ENCODE measurements at places on chromosomes 16 and 17.

GRCh38 chr17:28258347-28258887 is 60.6 kb upstream of the TMEM97 start:
- no peak for DNase-seq

GRCh38 chr17:38768417-38768816 is 15.9 kb downstream of the PSMB3 start:
- DNase-seq, result no peak

GRCh38 chr16:50593410-50594150 is 45.4 kb downstream of the NKD1 start:
- no peak for DNase-seq

DNA sequence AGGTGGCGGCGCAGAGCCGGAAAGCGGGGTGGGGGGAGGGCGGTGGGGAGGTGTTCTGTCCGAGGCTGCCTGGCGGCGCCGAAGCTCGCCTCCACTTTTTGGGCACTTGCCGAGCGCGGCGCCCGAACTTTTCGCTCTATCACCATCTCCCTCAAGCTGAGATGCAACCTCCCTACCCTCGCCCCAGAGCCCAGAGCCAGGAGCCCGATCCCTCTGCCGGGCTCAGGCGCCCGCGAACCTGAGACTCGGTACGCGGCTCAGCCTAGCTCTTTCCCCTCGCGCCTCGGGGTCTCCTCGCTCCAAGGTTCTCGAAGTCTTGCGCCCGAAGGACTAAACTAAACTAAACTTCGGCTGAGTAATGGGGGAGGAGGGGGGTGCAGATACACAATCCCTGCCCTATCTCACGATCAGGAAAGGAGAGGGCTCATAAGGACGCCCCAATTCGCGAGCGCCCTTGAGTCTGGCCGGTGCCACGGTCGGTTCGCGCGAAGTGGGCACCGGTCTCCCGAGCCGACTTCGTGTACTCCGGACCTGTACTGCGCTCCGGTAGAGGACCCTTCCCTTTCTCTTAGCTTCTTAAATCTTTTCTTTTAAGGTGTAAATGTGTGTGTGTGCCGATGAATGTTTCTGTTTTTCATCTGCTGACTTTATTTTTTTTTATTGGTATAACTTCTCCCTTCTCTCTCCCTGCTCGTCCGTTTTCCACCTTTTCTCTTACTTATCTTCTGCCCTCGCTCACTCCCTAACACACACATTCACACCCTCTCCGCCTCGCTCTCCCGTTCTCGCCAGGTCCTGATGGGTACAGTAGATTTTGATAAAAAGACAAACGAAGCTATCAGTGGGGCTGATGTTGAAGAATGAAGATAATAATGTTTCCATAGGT is 1.9 kb upstream of the SALL1 start:
- DNase-seq, result no peak

- DNase-seq, result peak; percentile 57
These were observed 43.3 kb downstream of the HAPSTR1 start for GRCh38 chr16:9134739-9135138.

DNA sequence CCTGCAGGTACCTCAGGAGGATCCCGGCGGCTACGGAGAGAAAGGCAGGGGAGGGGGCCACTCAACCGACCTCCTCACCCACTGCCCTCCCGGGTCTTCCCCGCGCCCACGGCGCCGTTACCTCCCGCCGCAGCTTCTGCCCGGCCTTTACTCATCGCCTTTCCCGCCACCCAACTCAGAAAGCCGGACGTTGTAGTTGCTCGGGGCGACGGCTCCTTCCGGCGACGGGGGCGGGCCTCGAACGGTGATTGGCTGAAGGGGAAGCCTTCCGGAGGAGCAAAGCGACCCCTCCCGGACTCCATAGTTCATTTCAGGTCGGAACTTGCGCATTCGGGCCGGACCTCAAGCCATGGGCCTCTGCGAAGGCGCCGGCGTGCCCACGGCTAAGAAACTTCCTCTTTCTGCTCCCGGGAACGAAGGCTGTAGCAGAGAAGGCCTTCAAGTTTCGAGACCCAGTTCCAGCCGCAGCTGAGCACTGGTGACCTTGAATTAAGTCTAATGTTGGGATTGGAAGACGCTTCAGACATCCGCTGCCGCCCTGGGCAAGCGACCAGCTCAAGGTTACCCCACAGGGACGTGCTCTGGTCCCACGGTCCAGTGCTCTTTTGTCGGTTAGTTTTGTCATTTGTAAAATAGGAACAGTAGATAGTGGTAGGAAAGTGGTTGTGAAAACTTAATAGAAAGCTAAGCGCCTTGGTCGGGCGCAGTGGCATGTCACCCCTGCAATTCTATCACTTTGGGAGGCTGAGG is at the start of gene PSMC3IP:
Gene PSMC3IP (minus strand): TSS at position 198 of the 750 bp plus-strand sequence. CDS start 43 bp downstream, at position 155.
- peak; percentile 87 for DNase-seq

- DNase-seq, result no peak
These were observed 6.5 kb downstream of the TMEM204 start for GRCh38 chr16:1539720-1540555.
